Natural killer cell (primary cell): ENCODE measurements at places on chromosomes 1 and 21. TPM values are rescaled to one million over a fixed set of nuclear protein-coding genes. Genes with fewer than 3 reads are reported as not detected.

DNA sequence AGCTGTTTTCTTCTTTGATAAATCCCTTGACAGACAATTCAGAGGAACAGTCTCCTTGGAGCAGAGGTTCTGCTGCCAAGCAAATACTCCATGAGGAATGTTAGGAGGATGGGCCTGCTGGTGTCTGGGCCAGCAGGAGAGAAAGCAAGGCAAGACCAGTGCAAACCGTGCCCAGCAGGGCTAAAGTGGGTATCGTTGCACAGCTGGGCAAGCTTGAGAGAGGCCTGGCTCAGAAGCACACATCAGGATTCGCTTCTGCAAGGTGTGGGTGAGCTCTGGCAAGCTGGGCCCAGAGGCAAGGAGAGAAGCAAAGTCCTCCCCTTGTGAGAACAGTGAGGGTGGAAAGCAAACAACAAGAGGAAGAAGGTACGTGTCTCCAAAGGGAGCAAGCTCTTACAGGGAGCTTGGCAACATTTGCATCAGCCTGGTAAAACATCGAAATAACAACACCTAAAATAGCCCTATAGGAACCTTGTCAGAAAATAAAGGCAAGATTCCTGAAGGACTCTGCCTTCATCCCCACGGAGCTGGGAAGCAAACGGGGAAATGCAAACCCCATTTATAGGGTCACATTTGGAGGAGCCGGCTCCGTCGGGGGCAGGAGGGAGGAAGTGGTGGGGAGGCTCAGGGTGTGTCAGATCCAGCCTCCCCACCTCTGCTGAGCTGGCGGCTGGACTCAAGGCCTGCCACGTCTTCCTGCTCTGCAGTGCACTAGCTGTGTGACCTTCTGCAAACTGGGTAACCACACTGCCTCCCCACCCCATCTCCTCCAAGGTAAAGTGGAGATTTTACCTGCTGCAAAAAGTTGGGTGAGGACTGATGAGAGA lies 62.3 kb upstream of the HIVEP3 start:
- DNase-seq = peak; percentile 24

GRCh38 chr1:172431204-172431603 lies 10.7 kb downstream of the C1orf105 start:
- no peak for DNase-seq

- DNase-seq = no peak
Observed at GRCh38 chr1:83693427-83694126, 305.4 kb downstream of the TTLL7 start.

GRCh38 chr1:30786264-30786991 lies 28.9 kb upstream of the LAPTM5 start:
- DNase-seq = no peak

GRCh38 chr21:27589781-27590180 lies 622.9 kb upstream of the ADAMTS5 start:
- no peak for DNase-seq

DNA sequence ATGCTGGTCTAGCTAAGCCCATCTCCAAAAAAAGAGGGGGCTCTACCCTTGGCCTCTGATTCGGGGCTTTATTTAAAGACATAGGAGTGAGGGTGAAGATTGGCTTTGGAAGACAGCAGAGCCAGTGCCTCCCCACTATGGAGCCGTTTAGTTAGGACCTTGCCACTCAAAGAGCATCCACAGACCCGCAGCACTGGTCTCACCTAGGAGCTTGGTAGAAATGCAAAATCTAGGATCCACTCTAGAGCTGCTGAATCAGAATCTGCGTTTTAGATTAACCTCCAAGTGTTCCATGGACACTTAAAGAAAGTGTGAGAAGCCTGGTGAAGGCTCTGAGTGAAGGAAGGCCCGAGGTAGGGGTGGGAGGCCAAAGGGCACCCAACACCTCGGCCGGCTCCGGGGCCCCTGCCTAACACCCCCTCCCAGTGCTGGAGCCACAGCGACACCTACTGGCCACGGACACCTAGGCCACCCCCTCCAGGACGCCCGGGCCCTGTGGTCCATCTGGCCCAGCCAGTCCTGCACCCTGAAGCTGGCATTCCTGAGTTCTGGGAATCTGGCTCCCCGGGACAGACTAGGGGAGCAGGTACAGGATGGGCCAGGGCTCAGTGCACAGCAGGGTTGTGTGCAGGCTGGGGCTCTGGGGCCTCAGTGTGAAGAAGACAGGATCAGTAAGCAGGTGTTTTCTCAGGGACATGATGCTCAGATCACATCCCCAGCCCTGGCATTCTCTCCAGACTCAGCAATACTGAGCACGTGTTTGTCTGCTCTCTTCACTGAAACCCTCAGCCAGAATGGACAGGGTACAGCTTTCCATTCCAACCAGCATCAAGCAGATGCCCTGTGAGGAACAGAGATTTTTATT lies 79.2 kb downstream of the TMEM53 start:
- DNase-seq = peak; percentile 86

DNA sequence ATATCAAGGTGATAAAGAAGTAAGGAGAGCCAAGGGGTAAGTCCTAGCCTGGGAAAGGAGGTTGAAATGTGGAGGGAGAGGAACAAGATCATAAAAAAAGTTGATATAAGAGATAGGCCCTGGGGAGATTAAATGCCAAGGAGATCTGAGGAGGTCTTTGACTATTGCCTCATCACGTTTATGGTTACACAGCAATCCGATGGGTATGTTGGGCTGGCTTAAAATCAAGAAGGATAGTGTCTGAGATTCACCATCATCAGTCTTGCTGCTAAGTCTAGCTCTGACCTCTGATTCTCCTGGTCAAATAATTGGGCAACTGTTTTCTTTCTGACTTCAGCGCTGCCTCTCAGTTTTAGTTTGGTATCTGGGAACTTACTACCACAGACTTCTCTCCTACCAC lies 416.3 kb downstream of the GPATCH2 start:
- no peak for DNase-seq

GRCh38 chr1:194362327-194362726 lies 1175.9 kb upstream of the B3GALT2 start:
- DNase-seq = no peak

- DNase-seq = no peak
Observed at GRCh38 chr1:247113094-247113497, 8.9 kb upstream of the ZNF669 start.

GRCh38 chr21:35922618-35923017 lies 137.7 kb downstream of the SETD4 start:
- no peak for DNase-seq

GRCh38 chr1:14313731-14314431 lies 284.6 kb upstream of the KAZN start:
- no peak for DNase-seq

GRCh38 chr1:198492872-198493271 lies 47.6 kb downstream of the ATP6V1G3 start:
- no peak for DNase-seq

DNA sequence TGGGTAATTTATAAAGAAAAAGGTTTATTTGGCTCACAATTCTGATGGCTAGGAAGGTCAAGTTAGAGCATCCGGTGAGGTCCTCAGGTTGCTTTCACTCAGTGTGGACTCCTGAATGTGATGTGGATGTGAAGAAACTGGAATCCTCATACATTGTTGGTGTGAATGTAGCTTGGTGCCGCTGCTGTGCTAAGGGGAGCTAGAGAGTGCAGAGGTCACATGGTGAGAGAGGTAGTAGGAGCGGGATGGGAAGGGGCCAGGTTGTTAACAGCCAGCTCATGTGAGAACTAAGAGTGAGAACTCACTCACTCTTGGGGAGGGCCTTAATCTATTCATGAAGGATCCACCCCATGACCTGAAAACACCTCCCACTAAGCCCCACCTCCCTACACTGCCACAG lies 21.8 kb downstream of the ITSN1 start:
- DNase-seq = no peak

S100A7A gene
- not detected for total RNA-seq

CLCNKB gene
- not detected for total RNA-seq

USP16 gene
- total RNA-seq = 67.9 TPM
